ENCODE measurements at places on chromosomes 3 and 15.

DNA sequence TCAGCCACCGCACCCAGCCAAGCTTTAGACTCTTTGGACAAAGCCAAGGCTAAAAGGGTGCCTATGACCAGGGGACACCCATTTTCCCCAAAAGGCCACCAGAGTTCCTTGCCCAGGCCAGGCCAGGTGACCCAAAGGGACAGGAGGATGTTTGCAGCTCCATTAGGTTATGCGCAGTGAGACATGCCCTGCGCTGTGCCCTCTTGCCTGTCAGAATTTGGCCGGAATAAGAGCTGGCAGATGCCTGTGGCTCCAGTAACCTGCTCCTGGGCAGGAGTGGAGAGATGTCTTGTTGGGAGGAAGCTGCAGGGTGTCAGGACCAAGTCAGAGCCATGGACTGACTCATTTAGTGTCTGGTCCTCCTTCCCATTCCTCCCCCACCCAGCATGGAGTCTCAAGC lies 20.5 kb downstream of the DNASE1L3 start:
- no peak for DNase-seq

DNA sequence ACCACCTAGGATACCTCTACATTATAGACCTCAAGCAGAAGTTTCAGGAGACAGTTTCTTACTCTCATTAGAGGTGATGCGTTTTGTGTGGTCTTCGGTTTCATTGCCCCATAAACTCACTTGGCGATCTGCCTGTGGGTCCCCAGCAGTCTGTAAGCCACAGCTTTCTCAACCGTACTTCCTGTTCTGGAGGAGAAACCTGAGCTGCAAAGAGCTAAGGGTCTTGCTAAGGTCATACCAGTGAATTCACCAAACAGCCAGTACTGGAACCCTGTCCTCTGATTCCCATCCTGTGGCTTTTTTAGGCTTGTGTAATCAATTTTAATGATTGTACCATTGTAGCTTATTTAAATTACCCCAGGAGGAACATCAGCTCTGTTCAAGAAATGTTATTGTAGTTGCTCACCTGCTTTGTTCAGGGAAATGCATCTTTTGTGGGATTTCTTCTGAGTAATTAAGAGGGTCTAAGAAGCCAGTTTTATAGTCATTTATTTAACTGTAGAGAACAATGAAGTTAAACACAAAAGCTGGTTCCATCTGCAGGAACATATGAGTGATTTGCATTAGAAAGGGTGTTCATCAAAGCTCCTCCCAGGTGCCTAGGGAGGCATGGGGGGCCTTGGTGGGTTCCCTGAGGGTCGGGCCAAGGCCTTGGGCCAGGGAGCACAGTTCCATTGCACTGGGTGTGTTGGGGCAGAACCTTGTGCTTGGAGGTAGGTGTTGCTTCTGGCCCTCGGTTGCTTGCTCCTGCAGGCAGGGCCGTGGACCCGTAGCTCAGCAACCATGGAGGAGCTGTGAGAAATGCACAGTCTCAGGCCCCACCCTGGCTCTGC lies 69.6 kb downstream of the APBA2 start:
- DNase-seq = no peak

GRCh38 chr3:183224180-183224970 lies 28.7 kb upstream of the B3GNT5 start:
- no peak for DNase-seq

DNA sequence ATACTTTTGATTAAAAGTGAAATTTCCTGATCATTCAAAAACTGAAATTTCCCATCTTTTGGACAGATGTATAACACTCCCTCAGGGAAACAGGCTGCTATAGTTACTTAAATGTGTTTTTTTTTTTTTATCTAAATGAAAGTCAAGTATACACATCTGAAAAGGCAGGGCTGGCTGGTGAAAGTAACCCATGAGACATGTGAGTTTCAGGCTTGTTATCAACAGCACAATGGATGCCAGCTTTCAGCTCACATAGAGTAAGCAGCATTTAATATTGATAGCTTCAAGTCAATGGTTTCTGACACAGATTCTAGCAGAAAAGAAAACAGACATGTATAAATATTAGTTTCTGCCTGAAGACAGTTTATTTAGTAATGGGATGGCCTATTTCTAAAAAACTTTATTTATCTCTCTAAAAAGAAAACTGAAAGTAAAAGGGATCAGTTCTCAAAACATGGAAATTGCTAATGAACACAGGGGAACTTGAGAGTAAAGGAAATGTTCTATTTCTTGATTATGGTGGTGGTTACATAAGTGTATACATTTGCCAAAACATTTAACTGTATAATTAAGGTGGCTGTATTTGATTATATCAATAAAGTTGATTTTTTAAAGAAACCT lies 89.7 kb upstream of the CMC1 start:
- DNase-seq = no peak

- DNase-seq = no peak
Observed at GRCh38 chr3:60909526-60909925, 341.7 kb downstream of the FHIT start.
